Coronary artery (tissue), 2 donors: ENCODE measurements at places on chromosomes 4 and X.

DNA sequence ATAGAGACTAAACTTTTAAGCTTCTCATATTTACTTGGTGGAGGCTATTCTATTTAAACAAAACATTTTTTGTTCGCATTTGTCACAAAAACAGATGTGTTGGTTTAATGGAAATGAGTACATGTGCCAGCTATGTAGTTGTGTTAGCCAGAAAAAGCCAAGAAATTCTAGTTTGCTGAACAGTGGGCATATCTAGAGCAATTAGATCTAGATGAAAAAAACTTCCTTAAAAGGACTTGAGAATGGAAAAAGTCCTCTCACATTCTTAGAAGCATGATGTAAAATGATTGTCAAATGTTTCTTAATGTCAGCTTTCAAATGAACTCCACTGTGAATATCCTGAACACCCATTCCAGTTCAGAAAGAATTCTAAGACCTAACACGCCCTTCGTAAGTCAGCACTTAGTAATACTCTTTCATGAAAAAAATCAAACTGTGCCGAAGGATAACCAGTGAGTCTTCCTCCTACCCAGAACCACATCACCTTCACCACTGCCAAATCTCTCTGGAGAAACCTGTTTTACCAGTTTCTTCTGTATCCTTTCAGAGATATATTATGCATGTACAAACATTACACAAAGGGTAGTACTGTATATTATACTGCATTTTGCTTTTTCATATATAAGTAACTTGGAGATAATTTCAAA, 28.2 kb downstream of the PHKA1 start:
- no peak for DNase-seq

GRCh38 chr4:86934147-86934770, 552 bp upstream of the AFF1 start:
- no peak for DNase-seq

GRCh38 chrX:42491137-42491907, 286.6 kb downstream of the PPP1R2C start:
- no peak for DNase-seq

GRCh38 chrX:40349251-40349650, 231.5 kb upstream of the ATP6AP2 start:
- no peak for DNase-seq

DNA sequence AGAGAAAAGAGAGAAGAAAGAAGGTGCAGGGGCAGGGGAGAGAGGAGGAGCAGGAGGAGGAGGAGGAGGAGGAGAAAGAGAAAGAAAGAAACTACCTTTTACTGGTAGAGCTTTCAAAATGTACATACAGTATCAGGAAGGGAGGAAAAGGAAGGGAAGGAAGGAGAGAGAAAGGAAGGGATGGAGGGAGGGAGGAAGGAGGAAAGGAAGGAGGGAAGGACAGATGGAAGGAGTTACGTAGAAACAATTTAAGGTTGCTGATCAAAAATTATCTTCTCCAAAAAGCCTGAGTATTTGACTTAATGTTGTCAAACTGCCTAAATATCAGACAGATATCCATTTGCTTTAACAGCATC, 13.4 kb downstream of the TBC1D9 start:
- no peak for DNase-seq

DNA sequence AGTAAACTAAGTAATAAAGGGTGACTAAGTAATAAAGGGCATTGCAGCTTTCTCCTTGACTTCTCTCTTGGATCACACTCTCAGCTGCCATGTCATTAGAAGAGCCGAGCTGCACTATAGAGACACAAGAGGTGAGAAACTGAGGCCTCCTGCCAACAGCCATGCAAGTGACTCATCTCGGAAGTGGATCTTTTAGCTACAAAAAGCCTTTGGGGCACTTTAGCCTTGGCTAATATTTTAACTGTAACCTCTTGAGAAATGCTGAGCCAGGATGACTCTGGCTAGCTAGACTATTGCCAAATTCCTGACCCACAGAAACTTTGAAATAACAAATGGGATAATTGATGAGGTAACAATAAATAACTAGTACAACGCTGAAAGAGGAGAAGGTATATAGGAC, 1.5 kb upstream of the NEIL3 start:
- DNase-seq, result no peak

GRCh38 chr4:135739354-135739753, 1537.8 kb upstream of the PABPC4L start:
- no peak for DNase-seq

GRCh38 chrX:132369617-132370326, 119.1 kb downstream of the MBNL3 start:
- no peak for DNase-seq

DNA sequence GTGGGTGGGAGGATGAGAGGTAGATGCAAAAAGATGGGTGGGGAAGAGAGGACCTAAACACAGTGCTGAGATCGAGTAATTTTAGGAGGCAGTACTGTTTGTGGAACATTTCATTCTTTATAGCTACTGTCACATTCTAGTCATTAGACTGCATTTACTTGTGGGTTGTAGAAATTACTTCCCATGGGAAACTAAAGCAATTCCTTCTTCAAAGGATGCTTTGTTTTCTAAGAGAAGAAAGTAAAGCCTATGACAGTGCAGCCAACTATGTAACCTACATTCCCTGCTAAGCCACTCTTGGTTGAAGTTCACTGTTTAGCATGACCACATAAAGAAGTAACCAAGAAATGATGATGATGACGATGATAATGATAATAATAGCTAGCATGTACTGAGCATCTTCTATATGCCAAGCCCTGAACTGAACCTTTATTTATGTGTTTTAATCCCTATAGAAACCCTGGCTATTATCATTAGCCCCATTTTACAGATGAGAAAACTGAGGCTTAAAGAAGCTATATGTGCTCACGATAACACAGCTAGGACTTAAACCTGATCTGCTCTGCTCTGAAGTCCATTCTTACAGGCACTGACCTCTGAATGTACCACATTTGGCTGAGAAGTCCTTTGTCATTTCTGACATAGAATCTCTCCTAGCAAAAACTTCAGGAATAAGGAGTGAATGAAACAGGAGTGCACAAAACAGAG, 114.5 kb upstream of the KIT start:
- no peak for DNase-seq

DNA sequence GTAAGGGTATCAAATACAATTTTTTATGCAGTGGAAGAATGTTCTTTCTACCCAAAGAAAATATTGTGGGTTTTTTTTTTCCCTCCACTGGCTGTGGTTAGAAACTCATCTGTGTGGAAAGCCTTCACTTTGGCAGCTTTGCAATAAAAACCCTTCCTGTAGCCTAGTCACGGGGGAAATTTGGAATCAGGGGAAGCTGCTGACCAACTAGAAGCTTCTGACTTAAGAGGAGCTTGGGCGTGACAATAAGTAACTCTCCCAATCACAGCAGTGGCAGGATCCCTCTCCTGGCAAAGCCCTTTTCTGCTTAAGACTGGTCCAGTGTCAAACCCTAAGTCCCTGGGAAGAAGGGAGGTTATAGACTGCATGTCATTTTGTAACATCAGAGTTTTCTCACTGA, 87.9 kb downstream of the LRRC66 start:
- DNase-seq, result no peak

DNA sequence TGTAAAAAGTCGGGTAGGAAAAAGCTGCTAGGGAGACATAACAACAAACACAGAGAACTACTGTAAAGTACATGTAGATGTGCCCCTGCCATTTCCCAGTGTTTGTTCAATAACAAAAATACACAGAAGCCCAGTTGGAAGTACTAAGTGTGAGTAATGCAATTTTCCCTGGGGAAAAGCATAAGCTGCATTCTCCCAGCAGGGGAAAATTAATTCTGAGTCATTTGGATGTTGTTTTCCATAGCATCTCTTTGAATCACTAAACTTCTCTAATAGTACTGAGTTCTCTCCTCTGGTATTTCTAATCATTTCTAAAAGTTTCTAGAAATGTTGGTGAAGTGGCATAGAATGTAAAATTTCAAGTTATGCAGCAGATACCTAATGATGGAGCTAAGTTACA, 1114.9 kb downstream of the C4orf33 start:
- DNase-seq, result no peak

DNA sequence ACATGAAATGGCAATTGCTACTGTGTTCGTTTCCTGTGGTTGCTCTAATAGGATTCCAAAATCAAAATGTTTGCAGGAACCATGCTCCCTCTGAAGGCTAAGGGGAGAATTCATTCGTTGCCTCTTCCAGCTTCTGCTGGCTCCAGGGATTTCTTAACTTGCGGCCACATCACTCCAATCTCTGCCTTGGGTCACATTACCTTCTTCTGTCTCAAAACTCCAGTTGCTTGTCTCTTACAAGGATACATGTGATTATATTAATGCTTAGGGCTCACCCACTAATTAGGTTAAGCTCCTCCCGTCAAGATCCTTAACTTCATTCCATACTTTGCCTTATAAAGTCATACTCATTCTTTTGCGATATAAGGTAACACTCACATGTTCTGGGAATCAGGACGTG, 208.4 kb downstream of the RBM46 start:
- no peak for DNase-seq

GRCh38 chrX:46234775-46235174, 310.4 kb downstream of the ZNF674 start:
- DNase-seq, result no peak

DNA sequence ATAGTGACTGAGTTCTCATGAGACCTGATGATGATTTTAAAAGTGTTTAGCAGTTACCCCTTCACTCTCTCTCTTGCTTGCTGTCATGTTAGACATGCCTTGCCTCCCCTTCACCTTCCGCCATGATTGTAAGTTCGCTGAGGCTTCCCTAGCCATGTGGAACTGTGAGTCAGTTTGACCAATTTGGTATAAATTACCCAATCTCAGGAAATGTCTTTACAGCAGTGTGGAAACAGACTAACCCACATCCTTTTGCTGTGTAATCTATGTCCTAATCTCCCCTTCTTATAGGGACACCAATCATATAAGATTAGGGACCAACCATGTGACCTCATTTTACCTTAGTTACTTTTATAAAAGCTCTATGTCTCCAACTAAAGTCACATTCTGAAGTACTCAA, 677.8 kb downstream of the ADGRL3 start:
- no peak for DNase-seq

DNA sequence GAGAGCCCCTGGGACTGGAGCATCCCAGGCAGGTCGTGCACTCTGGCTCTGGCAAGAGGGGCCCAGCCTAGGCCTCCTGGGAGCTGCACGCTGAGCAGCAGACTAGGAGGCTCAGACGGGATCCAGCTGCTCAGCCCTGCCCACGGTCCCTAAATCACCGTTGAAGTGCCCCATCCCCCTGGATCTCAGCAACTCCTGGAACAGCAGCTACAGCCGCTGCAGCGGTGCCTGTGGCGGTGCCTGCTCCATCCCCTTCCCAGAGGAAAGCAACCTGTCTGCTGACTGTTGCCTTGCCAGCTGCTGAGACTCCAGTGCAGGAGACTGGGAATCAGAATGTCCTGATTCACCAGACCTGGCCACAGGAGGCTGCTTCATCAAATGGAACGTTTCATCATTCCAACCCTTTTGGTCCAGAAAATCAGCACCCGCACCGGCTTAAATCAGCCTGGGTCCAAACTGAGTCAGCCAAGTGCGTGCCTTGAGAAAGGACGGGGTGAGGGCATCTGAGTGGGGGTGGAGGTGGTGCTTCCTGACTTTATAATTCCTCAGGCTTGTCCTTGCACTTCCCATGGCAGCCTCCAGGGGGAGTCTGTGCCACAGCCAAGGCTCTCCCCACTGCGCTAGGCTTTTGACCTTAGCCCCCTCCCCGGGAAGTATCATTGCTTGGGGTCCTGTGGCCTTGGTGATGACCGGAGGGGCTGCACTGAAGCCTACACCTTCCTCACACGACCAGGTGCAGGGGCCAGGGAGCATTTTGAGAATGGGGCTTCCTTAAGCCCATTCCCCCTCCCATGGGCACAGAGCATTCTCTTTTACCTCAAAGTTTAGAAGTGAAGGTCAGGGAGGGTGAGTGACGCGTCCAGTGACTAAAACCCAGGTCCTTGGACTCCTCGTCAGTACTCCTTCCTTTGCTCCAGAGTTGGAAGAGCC, 6.5 kb downstream of the ZNF185 start:
- no peak for DNase-seq
